ENCODE measurements at places on chromosomes 4 and X.
A peak's percentile ranks its signal among the peaks of the same experiment; 100 is the strongest.

- DNase-seq = no peak
Measured at GRCh38 chrX:112844250-112844649, 3.6 kb upstream of the AMOT start.

- no peak for DNase-seq
Measured at GRCh38 chr4:184873054-184873453, 47.3 kb upstream of the ACSL1 start.

GRCh38 chr4:182826391-182826790 lies 90.8 kb downstream of the DCTD start:
- DNase-seq = no peak

- no peak for DNase-seq
Measured at GRCh38 chrX:121641560-121641959, 594.1 kb downstream of the GLUD2 start.

DNA sequence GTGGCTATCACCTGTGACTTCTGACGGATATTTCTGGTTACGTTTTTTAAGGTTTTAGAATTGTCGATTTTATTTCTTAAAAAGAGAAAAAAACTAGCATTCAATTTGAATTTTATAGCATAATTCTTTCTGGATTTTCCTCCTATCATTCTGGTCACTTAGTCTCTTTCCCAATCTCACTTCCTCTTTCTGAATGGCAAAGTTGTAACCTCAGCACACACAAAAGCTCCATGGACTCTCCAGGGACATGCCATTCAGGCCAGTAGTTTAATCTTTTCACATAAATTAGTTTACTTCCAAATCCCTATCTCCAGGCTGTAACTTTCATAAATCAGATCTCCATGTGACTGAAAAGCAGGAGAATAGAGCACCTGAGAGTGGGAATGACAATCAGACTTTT lies 110.7 kb downstream of the ARAP2 start:
- no peak for DNase-seq

GRCh38 chr4:17480955-17481354 lies 30.9 kb downstream of the QDPR start:
- DNase-seq = no peak

- no peak for DNase-seq
Measured at GRCh38 chr4:183960046-183960420, 54.9 kb downstream of the STOX2 start.

DNA sequence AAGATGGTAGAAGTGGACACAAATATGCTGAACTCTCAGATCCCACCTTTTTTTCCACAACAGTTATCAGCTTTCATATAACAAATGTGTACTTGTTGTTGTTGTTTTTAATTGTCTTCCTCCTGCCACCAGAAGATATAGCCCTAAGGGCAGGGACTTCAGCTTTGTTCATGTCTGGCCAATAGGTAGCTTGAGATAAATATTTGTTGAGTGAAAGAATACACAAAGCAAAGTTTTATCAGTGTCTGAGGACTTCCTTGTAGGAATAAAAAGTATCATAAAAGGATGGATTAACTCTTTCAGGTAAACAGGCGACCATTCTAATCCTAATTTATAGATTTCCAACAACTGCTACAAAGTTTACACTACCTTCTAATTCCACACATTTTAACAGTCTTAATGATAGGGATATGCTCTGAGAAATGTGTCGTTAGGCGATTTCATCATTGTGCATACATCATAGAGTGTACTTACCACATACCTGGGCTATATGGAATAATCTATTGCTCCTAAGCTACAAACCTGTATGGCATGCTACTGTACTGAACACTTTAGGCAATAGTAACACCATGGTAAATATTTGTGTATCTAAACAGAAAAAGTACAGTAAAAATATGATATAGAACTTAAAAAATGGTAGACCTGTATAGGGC lies 186.1 kb downstream of the ATOH1 start:
- no peak for DNase-seq

- DNase-seq = peak; percentile 67
Measured at GRCh38 chrX:129932016-129932820, 26.3 kb downstream of the UTP14A start.

GRCh38 chr4:142581881-142582280 lies 264.2 kb downstream of the INPP4B start:
- no peak for DNase-seq

- no peak for DNase-seq
Measured at GRCh38 chrX:128928636-128929035, 594.7 kb downstream of the SMARCA1 start.

GRCh38 chrX:12771445-12772069 lies 19.7 kb upstream of the PRPS2 start:
- DNase-seq = peak; percentile 61

DNA sequence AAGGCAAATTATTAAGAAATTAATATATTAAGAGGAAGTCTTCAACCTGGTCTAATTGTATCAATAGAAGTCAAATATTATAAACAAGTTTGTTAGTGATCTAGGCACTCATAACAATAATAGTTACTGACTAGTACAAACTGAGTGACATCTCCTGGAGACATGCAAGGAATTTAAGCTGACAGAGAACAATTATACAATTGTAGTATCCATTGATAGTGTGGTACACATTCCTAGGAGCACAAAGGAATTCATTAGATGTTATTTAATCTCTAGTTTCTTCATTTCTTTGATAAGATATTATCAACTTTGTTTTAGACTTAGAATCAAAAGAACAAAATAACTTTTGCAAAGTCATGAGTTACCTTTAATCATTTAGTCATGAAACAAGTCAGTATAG lies 1048.6 kb downstream of the PCDH7 start:
- no peak for DNase-seq

DNA sequence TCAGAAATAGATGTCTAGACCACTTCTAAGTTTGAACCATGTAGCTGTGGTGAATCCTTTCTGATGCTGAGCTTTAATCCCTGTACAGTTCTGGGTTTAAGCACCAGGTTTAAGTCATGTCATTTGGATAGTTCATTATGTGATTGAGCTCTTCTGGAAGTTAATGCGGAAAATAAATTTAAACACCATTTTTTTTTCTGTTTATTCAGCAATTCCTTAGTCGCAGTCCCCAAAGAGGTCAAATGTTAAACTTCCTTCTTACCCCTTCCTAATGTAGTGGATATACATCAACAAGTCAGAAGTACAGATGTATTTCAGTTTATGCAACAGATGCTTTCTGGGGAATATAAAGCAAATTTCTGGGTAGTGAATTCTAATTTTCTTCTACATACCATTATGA lies 52.9 kb downstream of the CNKSR2 start:
- DNase-seq = no peak

DNA sequence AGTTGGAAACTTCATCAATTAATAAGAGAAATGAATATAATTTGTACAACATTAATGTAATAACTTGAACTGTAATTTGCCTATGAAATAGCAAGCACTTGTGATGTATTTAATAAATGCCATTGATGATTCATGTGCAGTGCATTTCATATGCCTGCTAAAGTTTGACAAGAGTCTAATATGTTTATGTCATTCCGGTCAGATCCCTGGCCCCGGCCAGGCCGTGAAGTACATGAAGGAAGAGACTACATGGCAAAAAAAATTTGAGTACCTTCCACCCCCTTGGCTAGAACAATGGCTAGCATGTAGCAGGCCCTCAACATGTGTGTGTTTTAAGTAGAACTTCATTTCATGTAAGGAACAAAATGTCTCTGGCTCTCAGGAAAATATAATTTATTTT lies 161.3 kb downstream of the ATP10D start:
- DNase-seq = no peak

GRCh38 chrX:131816551-131817136 lies 206.5 kb upstream of the STK26 start:
- peak; percentile 90 for DNase-seq

DNA sequence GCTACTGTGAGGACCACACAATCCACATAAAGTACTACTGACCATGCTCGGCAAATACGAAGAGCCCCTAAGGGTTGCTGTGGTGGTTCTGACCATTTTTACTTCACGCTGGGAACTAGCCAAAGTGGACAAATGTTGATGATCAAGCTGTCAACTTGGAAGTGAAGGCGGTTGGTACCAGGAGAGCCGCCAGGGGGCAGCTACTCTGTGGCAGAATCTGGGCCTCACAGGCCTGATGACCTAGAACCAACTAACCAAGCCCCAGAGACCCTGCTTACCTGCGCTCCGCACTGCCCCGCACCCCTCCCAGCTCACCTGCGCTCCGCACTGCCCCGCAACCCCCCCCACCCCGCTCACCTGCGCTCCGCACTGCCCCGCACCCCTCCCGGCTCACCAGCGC lies 5.6 kb downstream of the GAK start:
- no peak for DNase-seq

DNA sequence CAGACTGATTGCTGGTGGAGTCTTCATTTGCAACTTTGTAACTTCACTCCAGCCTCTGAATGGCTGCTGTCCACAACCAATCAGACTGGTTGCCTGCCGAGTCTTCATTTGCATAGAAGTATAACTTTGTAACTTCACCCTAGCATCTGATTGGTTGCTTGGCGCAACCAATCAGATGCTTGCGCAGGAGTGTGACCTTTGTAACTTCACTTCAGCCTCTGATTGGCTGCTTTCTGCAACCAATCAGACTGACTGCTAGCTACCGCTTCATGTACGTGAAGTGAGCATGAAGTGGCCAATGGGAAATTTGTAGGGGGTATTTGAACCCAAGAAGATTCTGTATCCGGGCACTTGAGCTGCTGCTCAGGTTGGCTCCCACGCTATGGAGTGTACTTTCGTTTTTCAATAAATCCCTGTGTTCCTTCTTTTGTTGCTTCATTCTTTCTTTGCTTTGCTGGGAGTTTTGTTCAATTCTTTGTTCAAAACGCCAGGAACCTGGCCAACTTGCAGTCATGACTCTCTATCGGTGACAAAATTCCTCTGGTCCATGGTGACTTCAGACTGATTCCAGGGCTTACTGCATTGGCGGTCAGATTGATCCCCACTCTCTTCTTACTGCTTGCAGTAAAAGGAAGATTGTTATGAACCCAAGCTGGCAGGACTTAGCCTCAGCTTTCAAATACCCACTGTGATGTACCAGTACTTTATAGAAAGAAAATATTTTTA lies 46.4 kb upstream of the FGG start:
- DNase-seq = no peak

DNA sequence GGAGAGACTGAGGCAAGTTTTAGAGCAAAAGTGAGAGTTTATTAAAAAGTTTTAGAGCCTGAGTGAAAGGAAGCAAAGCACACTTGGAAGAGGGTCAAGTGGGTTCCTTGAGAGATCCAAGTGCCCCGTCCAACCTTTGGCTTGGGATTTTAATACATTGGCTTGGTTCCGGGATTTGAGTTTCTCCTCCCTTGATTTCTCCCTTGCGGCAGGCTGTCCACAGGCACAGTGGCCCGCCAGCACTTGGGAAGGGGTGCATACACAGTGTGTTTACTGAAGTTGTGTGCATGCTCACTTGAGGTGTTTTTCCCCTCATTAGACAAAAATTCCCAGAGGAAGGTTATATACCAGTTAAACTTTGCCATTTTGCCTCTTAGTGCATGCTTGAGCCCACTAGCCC lies 333.5 kb downstream of the PCDH18 start:
- no peak for DNase-seq

GRCh38 chr4:2756691-2757350 lies 685 bp upstream of the TNIP2 start:
- DNase-seq = no peak

Measured in CD4-positive, alpha-beta memory T cell (primary cell).